ENCODE measurements at places on chromosomes 11 and 22. TPM values are rescaled to one million over a fixed set of nuclear protein-coding genes. Genes with fewer than 3 reads are reported as not detected.

The RNF215 gene
- total RNA-seq: 26.9 TPM

The LRRC55 gene
- not detected for total RNA-seq

GRCh38 chr22:49867303-49868265 is 13.9 kb downstream of the ZBED4 start:
- no peak for DNase-seq

DNA sequence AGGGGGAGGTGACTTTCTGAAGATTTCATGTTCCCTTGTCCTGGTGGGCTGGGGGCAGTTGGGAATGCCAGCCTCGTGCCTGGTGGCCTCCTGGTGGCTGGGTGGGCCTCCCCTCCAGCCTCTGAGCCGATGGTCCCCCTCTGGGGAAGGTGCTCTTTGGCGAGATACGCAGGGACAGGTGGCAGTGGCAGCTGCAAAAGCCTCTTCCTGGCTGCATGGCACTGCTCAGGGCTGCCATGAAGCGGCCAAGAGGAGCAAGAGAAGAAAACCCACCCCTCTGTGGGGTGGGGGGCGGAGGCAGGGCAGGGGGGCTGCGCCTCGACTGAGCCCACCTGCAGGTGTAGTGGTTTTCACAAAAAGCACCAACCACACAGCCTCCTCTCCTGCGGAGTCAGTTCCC is 61.8 kb upstream of the PHF21B start:
- no peak for DNase-seq

DNA sequence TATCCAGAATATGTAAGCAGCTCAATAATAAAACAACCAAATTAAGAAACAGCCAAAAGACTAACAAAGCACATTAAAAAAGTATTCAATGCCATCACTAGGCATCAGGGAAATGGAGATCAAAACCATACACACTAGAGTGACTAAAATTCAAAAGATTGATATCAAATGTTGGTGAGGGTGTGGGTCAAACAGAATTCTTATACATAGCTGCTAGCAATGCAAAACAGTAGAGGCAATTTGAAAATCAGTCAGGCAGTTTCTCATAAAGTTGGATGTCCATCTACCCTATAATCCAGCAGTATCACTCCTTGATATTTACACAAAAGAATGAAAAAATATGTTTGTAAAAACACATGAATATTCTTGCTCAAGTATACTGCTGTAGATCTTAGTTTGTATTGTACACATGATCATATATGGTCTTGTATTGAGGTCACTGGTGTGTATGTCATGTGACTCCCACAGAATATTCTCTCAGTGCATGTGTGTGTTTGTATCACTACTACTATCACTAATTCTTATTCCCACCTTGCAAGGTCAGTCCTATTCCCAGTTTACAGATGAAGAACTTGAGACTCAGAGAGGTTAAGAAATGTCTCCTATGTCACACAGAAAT is 54.9 kb downstream of the SLC5A1 start:
- no peak for DNase-seq
